DMS 273 treated with DMSO at 0.1 percent for 48 hours (cell line): ENCODE measurements at places on chromosomes 16 and 17.

GRCh38 chr17:50046179-50046578, 9.7 kb upstream of the ITGA3 start:
- DNase-seq: no peak

DNA sequence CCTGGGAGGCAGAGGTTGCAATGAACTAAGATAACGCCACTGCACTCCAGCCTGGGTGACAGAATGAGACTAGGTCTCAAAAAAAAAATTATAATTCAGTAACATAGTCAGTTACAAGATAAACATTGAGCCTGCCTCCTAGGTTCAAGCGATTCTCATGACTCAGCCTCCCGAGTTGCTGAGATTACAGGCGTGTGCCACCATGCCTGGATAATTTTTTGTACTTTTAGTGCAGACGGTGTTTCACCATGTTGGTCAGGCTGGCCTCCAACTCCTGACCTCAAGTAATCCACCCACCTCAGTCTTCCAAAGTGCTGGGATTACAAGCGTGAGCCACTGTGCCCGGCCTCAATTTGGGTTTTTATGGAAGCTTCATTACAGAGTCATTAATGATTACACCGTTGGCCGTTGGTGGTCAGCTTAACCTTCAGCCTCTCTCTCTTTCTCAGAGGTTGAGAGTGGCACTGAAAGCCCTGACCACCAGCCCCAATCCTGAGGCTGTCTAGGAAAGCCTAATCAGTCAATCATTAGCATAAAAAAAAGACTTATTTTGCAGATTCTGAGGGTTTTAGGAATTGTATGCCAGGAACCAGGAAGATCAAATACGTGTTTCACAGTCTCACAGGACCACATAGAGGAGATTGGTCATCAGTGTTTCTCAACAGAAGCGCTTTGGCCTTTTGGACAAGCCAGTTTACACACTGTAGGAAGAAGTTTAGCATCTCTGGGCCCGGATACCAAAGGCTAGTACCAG, 1.3 kb upstream of the LRRC37A3 start:
- no peak for DNase-seq

DNA sequence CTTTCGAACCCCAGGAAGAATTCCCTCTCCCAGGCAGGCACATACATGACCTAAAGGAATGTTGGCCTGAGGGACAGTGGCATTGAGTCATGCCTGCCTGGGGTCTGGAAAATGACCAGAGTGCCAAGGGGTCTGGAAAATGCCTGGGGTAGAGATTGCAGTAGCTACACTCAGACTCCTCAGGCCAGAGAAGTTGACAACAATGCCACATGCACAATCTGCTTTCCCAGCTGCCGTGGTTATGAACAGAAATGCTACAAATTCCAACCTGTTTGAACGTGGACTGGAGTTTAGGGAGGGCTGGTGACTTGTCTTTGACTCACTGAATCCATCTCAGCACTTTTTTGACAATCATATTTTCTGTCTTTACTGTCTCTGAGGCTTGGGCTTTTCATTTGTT, 250.0 kb downstream of the ABCC12 start:
- DNase-seq: no peak

GRCh38 chr17:62794666-62794971, 13.5 kb downstream of the MARCHF10 start:
- DNase-seq: no peak

GRCh38 chr17:3796110-3796821, 4.7 kb downstream of the ITGAE start:
- no peak for DNase-seq

- peak; percentile 5 for DNase-seq
Measured at GRCh38 chr16:10181196-10182162, 749 bp downstream of the GRIN2A start.

GRCh38 chr16:84720177-84720579, 20.4 kb downstream of the USP10 start:
- no peak for DNase-seq

GRCh38 chr16:7597677-7598076, 265.0 kb downstream of the RBFOX1 start:
- no peak for DNase-seq

DNA sequence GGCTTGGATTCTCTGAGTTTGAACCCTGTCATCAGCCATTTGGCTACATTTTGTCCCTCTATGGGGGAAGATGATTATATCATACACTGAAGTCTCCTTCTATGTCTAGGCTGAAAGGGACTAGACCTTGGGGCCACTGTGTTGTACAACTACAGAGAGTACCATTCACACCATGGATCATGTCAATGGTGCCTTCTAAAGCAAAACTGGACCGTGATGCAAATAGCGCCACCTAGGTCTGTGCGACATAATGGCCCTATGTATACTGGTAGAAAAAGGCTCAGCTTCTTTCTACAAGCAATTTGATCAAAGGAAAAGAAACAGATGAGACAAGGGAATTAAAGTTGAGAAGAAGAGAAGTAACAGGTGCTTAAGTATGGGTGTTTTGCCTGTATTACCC, 100.7 kb downstream of the LYRM1 start:
- DNase-seq: no peak

- DNase-seq: no peak
Measured at GRCh38 chr17:28511858-28512461, 5.8 kb downstream of the FOXN1 start.

GRCh38 chr17:67054011-67054591, 9.7 kb downstream of the CACNG1 start:
- no peak for DNase-seq

DNA sequence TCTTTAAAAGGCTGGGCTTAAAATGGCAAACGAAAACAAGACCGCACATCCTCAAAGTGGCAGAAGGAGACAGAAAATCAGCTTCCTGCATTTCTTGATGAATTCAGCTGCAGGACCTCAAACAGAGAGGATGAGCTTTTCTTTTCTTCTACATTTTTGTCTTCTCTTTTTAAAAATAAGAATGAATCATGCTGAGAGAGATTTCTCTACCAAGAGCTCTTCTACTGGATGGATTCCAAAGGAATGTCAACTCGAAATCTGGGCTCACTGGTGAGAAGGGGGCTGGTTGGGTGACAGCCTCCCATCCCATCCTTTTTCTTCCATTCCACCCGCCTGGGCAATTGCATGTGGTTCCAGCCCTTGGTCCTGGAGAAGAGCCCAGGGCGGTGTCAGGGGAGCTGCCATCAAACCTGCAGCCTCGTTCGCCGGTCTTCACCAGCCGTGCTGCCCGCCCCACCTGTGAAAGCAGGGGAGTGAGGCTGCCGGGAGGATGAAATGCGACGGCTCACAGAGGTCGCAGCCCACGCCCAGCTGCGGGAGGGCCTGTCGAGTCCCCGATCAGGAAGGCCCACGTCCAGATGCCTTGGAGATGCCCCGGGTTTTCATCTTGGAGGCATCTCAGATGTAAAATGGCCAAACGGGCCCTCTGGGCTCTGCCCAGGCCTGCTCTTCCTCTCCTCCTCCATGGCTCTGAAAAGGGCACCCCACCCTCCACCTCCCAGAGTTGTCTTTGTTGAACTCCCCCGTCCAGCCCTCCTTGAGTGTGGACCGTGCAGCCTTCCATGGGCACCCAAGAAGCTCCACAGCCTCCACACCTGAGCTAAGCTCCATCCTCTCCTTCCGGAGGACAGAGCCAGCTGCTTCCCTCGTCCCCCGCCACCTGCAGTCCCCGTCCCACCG, 121.9 kb downstream of the FOXL1 start:
- no peak for DNase-seq

DNA sequence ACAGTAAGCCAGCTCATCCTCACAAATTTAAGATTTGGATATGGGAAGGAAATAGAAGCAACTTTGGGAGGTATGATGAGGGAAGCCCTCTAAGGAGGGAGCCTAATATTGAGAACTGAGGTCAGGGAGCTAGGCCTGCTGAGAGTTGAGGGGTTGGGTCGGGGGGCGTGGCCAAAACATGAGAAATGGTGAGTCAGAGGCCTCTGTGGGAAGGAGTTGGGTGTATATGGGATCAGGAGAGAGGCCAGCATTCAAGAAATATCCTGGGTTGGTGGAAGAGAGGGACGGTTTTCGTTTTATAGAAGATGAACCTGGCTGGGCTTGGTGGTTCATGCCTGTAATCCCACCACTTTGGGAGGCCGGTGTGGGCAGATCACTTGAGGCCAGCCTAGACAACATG, 48.4 kb downstream of the CLEC16A start:
- no peak for DNase-seq

GRCh38 chr16:1863681-1864460, 8.1 kb downstream of the MEIOB start:
- DNase-seq: no peak

DNA sequence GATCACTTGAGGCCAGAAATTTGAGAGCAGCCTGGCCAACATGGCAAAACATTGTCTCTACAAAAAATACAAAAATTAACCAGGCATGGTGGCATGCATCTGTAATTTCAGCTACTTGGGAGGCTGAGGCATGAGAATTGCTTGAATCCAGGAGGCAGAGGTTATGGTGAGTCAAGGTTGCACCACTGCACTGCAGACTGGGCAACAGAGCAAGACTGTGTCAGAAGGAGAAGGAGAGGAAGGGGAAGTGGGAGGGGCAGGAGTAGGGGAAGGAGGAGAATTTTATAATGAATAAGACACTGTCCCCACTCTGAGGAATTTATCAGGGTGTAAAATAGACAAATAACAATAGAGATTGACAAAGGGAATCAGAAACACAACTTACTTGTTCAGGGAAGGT, 440.6 kb upstream of the DYNLRB2 start:
- DNase-seq: no peak
